ENCODE measurements at places on chromosomes 11 and 22.

- no peak for DNase-seq
Measured at GRCh38 chr11:65918211-65919140, at the start of gene C11orf68. Gene C11orf68 (minus strand): TSS chr11:65919062. CDS start chr11:65919031, 31 bp downstream.

DNA sequence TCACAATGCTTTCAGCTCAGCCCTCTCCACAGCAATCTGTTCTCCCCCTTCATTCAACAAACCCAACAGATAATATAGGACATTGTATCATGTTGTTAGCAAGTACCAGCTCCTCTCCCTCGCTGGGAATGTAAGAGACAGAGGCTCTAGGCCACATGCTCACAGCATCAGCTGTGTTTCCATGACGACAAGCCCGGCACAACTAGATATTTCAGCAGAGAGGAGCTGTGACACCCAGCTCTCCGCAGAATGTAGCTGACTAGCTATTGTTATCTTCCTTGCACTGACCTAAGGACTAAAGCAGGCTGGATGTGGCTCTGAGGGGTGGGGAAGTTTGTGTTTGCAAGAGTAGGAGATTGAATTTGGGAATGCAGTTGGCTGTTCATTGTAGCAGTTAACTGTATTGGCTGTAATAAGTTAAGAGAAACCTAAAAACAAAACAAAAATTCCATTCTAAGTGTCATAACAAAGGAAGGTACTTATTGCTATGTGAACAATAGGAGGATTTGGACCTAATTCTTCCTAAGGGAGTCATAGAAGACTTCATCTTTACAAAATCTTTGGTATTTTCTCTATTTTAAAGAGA is 28.0 kb upstream of the RRAS2 start:
- peak; percentile 63 for DNase-seq

GRCh38 chr11:69138265-69138664 is 17.5 kb upstream of the SMIM38 start:
- no peak for DNase-seq

- DNase-seq, result no peak
Measured at GRCh38 chr11:38839071-38839470, 2241.0 kb upstream of the RAG2 start.

- no peak for DNase-seq
Measured at GRCh38 chr11:64872790-64873488, 5.5 kb downstream of the EHD1 start.

- no peak for DNase-seq
Measured at GRCh38 chr11:35859301-35859700, 84.6 kb upstream of the LDLRAD3 start.

- DNase-seq, result no peak
Measured at GRCh38 chr11:37710031-37710430, 1112.0 kb upstream of the RAG2 start.

DNA sequence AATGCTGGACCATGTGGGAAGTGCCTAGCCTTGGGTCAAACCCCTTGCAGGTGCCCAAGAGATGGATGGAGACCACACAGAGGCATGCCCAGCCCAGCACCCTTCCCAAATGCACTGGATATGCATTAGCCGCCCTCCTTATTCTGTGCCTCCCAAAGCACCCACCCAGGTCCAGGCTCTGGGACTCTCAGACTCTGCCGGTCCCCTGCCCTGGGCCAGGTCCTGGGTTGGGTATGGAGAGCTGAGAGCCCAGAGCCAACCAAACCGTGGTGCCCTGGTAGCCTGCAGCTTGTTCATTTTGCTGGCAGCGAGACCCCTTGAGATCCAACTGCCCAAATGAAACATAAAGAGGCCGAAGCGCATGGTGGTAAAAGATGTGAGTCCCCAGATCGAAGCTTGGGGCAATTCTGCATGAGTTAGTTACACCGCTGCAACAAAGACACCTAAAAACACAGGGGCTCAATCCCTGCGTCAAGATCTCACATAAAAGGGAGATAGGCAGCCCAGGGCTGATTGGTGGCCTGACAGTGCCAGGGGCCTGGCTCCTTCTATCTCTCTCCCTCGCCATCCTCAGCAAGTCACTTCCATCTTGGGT is 61.5 kb downstream of the MYEOV start:
- no peak for DNase-seq

GRCh38 chr11:15195454-15196200 is 80.9 kb downstream of the INSC start:
- DNase-seq, result no peak

- DNase-seq, result peak; percentile 92
Measured at GRCh38 chr11:65571940-65572339, 398 bp upstream of the FAM89B start.

DNA sequence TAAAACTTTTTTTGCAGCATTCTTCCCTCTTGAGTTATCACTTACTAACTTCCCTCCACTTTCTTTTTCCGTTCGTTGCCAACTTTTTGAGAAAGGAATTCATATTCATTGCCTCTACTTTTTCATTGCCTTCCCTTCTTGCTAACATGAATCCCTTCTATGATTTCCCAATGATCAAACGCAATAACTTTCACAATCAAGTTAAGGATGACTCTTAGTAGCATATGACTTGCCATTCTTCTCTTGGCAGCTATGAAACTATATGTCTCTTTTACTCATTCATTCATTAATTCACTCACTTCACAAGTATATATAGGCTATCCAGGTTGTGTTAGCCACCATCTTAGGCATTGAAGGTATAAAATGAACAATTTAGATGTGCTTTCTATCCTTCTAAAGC is 16.6 kb upstream of the ARHGAP20 start:
- no peak for DNase-seq

DNA sequence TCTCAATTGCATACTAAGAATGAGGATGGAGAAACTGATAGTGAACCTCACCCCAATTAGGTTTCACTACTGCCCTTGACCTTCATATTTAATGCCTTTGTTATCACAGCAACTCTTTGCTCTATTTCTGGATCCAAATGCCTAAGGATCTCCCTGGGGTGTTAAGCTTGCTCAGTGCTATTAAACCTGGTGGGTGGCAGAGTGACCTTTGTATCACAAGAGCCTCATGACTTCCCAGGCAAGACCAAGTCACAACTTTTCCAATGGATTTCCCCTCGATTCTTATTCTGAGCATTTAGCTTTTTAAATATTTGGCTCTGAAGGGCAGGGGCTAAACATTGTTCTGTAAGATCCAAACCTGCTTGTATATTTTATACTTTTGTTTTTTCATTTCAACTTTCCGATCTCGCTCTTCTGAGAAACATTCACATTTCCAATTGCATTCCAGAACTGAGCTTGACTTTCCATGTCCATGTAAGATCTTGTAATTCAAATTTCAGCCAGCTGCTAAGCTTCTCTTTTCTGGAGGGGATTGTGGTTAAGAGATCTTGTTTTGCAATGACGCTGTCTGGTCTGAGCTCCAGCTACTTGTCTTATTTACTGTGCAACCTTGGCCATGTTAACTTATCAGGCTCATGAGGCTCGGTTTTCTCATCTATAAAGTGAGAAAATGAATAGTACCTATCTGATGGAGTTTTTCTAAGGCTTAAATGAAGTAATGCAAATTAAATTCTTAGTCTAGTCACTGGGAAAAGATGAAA is 6.4 kb upstream of the EHF start:
- no peak for DNase-seq

DNA sequence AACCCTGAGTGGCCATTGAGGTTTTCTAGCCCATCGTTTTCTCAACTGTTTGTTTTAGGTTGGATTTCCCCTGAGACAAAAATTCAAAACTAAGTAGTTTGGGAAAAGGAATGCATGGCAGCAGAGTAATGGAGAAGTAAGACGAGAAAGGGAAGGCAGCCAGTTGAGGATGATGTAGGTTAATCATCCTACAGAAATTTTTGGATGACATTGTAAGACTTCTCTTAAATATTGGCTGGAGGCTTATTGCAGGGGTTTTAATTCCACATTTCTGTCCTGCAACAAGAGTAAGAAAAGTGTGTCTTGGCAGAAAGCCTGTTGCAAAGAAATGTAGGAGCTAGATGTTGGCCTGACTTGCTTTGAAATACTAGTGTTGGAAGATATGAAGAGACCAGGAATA is 308.8 kb downstream of the LUZP2 start:
- no peak for DNase-seq

DNA sequence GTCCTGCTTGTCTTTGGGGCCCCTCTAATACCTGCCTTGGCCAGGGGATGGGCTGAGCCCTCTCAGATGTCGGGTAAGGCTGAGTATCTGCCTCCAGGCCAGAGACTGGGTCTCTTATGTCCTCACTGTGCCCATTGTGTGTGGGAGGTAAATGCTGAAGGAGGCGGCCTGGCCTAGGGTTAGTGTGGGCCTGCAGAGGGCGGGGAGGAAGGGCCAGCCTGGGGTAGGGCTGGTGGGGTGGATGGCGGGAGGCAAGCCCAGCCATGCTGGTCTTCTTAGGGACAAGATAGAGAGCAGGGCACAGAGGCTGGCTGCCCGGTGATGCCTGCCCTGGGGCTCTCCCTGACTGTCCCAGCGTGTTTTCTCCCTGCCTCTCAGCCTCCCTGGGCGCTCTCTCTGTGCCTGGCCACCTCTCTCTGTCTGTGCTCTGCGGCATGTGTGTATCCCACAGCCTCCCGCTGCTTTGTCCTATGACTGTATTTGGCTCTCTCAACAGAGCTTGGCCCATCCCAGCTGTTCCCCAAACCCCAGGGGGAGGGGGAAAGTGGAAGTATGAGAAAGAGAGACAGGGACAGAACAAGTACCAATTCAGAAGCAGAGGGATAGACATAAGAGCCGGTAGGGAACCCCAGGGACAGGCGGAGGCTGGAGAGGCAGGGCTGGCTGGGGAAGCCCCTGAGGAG is 57.0 kb downstream of the PDE2A start:
- DNase-seq, result no peak

DNA sequence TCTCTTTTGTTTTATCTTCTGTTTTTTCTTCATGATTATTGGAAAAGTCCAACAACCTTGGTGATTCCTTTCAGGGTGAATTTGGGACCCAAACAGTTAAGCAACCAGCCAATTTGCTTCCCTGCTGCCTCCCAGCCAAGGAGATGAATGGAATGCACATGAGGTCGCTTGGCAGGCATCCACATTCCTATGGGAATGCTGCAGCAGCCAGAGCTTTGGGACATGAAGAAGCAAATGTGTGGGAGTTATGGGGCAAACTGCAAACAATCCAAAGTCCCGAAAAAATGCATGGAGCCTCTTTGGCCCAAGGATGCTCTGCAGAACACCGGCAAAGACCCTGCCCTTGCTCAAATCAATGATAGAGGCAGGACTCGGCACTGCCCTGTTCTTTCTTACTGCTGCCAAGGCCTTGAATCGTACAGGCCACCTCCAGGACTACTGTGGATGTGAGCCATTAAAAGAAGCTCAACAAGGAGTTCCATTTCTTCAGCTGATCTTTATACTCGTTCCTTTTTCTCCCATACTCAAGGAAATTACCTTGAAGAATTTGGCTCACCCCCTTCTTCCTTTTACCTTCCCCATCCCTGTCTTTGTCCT is 117.3 kb upstream of the TEAD1 start:
- DNase-seq, result peak; percentile 61

GRCh38 chr22:25081409-25081824 is 118.2 kb upstream of the CRYBB3 start:
- peak; percentile 84 for DNase-seq

DNA sequence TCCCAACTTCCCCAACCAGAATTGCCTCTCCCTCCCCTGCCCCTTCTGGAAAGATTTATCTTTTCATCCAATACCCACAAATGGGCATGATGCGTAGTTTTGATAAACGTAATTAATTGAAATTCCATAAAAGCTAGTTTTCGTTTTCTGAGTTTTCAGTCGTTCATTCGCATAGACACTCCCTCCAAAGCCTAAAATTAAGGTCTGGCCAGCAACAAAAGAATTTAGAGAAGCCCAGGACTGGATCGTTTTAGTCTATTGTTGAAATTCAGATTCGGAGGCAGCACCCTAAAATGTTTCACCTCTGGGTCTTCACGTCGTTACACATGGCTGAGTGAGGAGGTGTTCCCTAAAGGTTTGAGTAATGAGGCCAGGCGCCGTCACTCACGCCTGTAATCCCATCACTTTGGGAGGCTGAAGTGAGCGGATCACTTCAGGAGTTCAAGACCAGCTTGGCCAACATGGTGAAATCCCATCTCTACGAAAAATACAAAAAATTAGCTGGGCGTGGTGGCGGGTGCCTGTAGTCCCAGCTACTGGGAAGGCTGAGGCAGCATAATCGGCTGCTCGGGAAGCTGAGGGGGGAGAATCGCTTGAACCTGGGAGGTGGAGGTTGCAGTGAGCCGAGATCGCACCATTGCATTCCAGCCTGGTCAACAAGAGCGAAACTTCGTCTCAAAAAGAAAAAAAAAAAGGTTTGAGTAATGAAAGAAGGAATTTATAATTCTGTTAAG is 589 bp upstream of the NDUFC2 start:
- no peak for DNase-seq

- DNase-seq, result no peak
Measured at GRCh38 chr11:133386262-133386661, 146.0 kb downstream of the OPCML start.

DNA sequence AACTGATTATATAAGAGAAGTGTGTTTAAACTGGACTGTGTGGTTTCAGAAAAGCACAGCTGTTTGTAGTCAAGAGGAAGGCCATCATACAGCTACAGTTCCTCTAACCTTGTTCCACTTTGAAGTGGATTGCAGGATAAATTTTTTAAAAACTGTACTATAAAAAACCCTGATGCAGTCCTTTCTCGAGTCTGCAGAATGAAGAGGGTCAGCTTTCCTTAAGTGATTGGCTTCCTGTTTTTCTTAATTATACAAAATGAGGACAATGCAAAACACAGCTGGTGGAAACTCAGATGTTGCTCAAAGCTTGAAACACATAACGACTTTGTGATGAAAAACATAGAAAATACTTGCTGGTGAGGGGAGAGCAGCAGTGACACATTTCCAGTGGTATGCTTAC is 1060.5 kb downstream of the DLG2 start:
- DNase-seq, result no peak

- no peak for DNase-seq
Measured at GRCh38 chr11:95434489-95435057, 203.6 kb upstream of the SESN3 start.

- no peak for DNase-seq
Measured at GRCh38 chr11:125105926-125106325, 5.5 kb downstream of the TMEM218 start.

DNA sequence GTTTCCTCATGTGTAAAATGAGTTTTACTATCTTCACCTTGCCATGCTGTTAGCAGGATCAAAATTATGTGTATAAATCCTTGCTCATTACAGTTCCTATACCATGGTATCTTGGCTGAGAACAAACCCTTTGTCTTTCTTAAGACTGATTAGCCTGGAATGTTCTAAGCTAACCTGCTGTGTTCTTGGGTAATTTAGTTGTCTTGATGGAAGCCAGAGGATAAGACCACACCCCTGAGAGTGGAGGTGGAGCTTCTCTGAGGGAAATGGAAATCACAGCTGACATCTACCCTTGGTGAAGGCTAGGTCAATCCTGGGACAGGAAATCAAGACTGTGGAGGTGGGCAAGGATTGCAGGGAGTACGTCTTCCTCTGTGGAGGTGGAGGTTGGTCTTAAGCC is 206.1 kb upstream of the ARHGAP20 start:
- no peak for DNase-seq
